ENCODE measurements at places on chromosomes 4 and X.

DNA sequence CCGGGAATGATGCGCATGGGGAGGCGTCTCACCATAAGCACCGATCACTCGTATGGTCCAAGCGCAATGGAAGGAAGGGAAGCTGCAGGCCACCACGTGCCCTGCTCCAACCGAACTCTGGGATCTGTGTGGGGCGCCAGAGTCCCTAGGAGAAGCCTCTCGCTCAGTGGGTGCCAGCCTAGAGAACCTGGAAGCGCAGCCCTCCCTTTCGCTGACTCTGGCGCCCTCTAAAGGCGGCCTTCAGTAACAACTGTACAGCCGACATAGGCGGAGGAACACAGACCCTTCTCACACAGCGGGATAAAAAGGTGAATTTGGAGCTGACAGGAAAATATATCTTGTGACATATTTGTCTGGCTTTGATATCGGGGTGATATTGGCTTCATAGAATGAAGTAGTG, 76.0 kb downstream of the INTS6L start:
- H3K4me1 ChIP-seq, result no peaks in the 10 kb centered on the region
- H3K4me3 ChIP-seq, result no peak overlapping the region
- peak; percentile 47 for DNase-seq
- H3K27ac ChIP-seq, result no peak overlapping the region

DNA sequence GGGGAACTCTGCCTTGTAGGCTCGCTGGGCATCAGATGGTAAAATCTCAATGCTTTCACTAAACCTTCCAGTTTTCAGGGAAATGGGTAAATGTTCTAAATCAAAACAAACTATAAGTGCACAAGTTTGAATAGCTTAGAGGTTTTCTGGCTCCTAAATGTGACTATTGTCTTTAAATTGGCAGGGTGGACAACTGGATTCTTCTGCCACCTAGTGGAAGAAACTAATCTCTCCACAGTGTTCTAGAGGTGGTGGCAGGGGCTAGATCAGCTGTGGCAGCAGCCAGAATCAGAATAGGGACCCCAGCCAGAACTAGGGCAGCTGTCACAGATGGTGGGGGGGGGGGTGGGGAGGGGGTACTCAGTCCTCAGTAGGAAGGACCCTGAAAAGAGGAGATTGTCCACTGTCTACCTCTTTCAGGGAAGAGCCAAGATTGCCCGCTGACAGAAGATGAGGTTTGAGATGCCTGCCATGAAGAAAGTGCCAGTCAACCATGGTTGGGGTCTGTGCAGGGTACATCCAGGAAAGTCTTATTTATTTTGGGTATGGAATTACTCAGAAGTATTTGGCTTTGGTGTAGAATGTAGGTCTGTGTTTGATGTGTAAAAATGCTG, 201.4 kb downstream of the CCNG2 start:
- peaks cover 5% of the 10 kb centered on the region for H3K27me3 ChIP-seq
- DNase-seq, result peak; percentile 23
- no peaks in the 10 kb centered on the region for H3K4me1 ChIP-seq
- H3K4me3 ChIP-seq, result no peak overlapping the region
- H3K36me3 ChIP-seq, result no peaks in the 10 kb centered on the region

GRCh38 chr4:25001509-25001908, 29.2 kb downstream of the LGI2 start:
- no peak overlapping the region for H3K27ac ChIP-seq
- peaks cover 9% of the 10 kb centered on the region for H3K27me3 ChIP-seq
- H3K4me3 ChIP-seq, result no peak overlapping the region
- H3K4me1 ChIP-seq, result peaks cover 8% of the 10 kb centered on the region

DNA sequence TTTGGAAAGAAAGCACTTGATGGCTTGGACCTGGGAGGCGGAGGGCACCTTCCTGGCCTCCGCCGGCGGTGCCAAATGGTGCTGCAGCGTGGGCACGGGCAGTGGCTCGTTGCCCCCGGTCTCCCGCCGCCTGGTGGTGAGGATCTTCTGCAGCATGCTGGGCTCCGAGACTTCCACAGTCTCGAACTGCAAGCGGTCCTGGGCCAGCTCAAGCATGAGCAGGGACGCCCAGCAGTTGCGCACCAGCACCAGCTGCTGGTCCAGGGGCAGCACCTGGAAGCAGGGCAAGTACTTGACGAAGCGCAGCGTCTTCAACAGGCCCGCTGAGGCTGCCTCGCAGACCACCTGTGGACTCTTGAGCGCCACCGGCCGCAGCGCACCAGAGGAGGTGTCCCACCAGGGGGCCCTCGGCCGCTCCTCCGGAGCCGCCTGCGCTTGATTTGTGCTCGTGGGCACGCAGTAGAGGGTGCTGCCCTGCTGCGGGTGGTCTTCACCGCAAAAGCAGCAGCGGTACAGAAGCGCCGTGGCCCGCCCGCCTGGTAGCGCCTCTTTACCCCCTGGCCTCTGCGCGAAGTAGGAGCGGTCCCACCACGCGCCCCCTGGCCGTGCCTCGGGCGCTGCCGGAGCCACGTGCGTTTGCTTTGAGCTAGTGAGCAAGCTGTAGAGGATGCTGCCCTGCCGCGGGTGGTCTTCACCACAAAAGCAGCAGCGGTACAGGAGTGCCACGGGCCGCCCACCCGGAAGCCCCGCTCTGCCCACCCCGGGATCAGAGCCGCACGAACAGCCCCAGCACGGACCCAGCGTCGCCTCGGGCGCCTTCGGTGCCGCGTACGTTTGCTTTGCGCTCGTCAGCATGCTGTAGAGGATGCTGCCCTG, 689 bp downstream of the NR0B1 start:
- H3K4me1 ChIP-seq, result no peaks in the 10 kb centered on the region
- H3K36me3 ChIP-seq, result no peaks in the 10 kb centered on the region
- no peak for DNase-seq
- H3K27ac ChIP-seq, result no peak overlapping the region
- no peak overlapping the region for H3K4me3 ChIP-seq

- DNase-seq, result peak; percentile 26
- H3K27me3 ChIP-seq, result no peaks in the 10 kb centered on the region
- peak overlapping the region; percentile 92 for H3K27ac ChIP-seq
- peak overlapping the region; percentile 72 for H3K4me3 ChIP-seq
- no peaks in the 10 kb centered on the region for H3K36me3 ChIP-seq
- peaks cover 19% of the 10 kb centered on the region for H3K4me1 ChIP-seq
Measured at GRCh38 chrX:39936886-39937770, 160.6 kb downstream of the BCOR start.

- H3K4me3 ChIP-seq, result no peak overlapping the region
- H3K27ac ChIP-seq, result no peak overlapping the region
- peaks cover 4% of the 10 kb centered on the region for H3K4me1 ChIP-seq
Measured at GRCh38 chr4:26139310-26139924, 181.4 kb upstream of the RBPJ start.

DNA sequence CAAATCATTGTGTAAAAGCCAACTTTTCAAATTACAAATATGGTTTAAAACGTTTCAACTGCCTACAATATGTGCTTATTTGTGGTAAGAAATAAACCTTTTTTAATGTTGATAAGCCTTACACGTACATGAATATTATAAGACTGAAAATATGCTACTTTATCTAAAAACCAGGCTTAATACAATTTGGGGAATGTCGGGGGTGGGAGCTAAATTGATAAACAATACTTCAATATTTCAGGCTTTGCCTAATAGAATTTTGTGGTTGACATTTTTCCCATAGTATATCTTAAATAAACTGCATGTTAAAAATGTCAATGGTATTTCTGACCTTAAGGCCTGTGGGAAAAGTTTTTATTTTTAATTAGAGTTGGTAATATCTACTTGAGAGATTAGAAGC, 69.8 kb upstream of the SLIT2 start:
- DNase-seq, result no peak
- no peak overlapping the region for H3K4me3 ChIP-seq
- no peaks in the 10 kb centered on the region for H3K4me1 ChIP-seq
- H3K27me3 ChIP-seq, result no peaks in the 10 kb centered on the region
- no peak overlapping the region for H3K27ac ChIP-seq

All from activated CD8-positive, alpha-beta T cell treated with anti-CD3 and anti-CD28 coated beads, Interleukin-2, amount 10 ng/mL, durations not matched to agents 7 days and 5 days (primary cell).